ENCODE measurements at places on chromosomes 5 and 9. TPM values are rescaled to one million over a fixed set of nuclear protein-coding genes. Genes with fewer than 3 reads are reported as not detected.

Gene DPYSL3
- 126 TPM for total RNA-seq

Gene BAAT
- total RNA-seq, result not detected

Gene MRPS2
- 55.6 TPM for total RNA-seq

Gene PTPRD
- 5.8 TPM for total RNA-seq

Gene IL13
- 2.3 TPM for total RNA-seq

Gene CCDC183
- 9.5 TPM for total RNA-seq

Gene RNF20
- total RNA-seq, result 36.7 TPM

Gene PKD2L2
- not detected for total RNA-seq

Gene WNK2
- total RNA-seq, result 136 TPM

Gene MYOT
- total RNA-seq, result 0.34 TPM

Gene OR1J1
- total RNA-seq, result not detected

Gene SAXO1
- total RNA-seq, result 0.36 TPM

Gene MORN5
- total RNA-seq, result not detected

Gene CA9
- not detected for total RNA-seq

Gene ATP10B
- not detected for total RNA-seq

Gene RNF38
- 99.6 TPM for total RNA-seq

Gene OR13C9
- total RNA-seq, result not detected

Gene SLCO6A1
- 1.7 TPM for total RNA-seq

Gene SYNPO
- total RNA-seq, result 61.0 TPM

Gene ARHGEF28
- 28.3 TPM for total RNA-seq

Gene LCN2
- 30.5 TPM for total RNA-seq

Gene PITX1
- 6.8 TPM for total RNA-seq

Gene KIF4B
- 1.0 TPM for total RNA-seq

Gene IFNK
- not detected for total RNA-seq

Gene OCLN
- total RNA-seq, result 20.2 TPM

Gene TNPO1
- total RNA-seq, result 107 TPM

Gene PPP2R2B
- total RNA-seq, result 0.68 TPM

Gene SPATA31E1
- total RNA-seq, result not detected

Gene BTNL8
- 8.3 TPM for total RNA-seq

Gene RFX3
- 15.5 TPM for total RNA-seq

All from prostate gland (tissue), 2 donors.